ENCODE measurements at places on chromosomes 7 and 10.
A peak's percentile ranks its signal among the peaks of the same experiment; 100 is the strongest.

- peak; percentile 64 for DNase-seq
These were observed 518 bp upstream of the KMT2C start for GRCh38 chr7:152436111-152436930.

GRCh38 chr10:102090772-102091171 lies 25.6 kb downstream of the HPS6 start:
- DNase-seq: no peak

- DNase-seq: no peak
These were observed 1461.4 kb downstream of the GATA3 start for GRCh38 chr10:9515922-9516321.

DNA sequence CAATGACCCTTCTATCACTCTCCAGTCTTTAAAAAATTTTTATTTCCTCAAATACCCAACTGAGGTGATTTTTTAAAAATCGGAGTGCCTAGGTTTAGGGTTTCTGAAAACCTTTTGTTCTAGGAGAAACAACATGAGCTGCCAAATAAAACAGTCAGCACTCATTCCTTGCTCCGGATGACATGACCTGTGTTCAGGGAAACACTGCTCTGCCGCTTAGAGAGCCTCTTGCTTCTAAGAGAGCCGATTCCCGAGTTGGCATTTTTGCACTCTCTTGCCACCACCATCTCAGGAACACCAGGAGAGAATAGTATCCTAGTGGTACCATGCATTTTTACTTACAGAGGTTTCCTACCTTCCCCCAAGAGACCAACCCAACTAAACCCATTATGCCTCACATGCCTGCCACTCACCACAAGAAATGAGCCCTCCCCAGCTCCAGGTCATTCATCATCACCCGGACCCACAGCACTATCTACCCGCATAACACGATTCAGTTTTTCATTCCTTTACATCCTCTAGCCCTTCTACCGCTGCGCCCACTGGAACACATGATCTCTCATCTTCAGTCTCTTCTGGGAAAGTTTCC lies 365.4 kb downstream of the THSD7A start:
- no peak for DNase-seq

GRCh38 chr7:23357190-23358093 lies 58.3 kb downstream of the MALSU1 start:
- no peak for DNase-seq

GRCh38 chr7:98745722-98746318 lies 124.0 kb downstream of the TMEM130 start:
- DNase-seq: no peak

DNA sequence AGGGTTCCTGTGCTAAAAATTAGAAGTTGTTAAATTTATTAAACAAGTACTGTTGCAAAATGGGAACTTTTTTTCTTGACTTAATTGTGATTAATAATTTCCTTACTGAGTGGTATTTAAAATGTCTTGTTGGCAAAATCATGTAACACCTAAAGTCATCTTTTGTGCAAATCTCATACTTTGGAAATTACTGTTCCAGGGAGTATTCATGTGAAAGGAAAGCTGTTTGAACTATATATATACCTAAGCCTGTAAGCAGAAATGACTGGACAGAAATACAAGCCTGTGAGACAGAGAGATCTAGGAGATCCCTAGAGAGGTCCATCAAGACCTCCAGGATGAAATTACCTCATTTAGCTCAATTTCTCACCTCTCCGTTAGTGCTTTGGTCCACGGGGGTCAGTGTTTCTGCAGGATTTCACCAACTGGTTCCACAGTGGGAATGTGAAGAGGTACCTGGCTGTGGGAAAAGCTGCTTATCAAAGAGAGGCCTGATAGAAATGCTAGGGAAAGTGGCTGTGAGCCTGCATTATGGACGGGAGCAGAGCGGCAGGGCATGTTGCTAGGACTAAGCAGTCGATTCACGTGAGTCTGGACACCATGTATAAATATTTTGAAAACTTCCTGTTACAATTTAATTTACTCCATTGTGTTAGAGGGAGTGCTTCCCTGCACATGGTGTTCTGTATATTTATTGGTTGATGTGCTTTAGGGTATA lies 7.9 kb downstream of the LUC7L2 start:
- DNase-seq: no peak

GRCh38 chr7:30562909-30563308 lies 31.8 kb upstream of the GARS1 start:
- no peak for DNase-seq

DNA sequence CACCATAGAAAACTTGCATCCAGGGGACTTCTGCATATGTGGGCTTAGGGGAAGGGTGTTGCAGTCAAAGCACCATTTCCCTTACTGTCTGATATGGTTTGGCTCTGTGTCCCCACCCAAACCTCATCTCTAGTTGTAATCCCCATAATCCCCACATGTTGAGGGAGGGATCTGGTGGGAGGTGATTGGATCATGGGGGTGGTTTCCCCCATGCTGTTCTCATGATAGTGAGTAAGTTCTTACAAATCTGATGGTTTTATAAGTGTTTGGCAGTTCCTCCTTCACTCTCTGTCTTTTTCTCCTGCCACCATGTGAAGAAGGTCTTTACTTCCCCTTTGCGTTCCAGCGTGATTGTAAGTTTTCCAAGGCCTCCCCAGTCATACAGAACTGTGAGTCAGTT lies 177.4 kb downstream of the ADK start:
- DNase-seq: no peak

DNA sequence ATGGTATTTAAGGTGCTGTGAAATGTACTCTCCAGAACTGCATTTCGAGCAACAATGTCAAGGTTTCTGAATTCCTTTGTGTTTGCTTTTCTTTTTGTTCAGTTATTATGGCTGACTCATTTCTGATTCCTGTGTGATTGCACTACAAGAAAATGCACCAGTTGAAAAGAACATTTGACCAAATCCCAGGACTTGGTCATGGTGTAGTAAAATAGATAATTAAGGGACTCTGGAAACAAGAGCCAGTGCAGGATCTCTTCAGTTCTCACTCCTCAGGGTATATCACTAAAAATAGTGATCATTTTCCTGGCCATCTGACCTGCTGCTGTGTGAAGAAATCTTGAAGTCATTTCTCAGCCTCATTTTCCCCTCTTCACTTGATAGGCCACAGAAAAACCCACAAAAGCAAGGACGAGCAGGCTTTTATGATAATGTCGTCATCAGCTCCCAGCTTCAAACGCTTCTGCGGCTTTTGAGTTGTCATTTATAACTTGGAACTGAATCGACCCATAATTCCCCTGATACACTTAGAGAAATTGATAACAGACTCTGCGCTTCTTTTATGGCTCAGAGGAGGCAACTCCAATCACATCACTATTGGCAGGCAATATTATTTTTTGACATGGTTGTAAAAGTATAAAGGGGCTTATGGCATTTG lies 274.7 kb downstream of the HDAC9 start:
- DNase-seq: no peak

GRCh38 chr7:45582868-45583277 lies 8.7 kb downstream of the ADCY1 start:
- DNase-seq: no peak

DNA sequence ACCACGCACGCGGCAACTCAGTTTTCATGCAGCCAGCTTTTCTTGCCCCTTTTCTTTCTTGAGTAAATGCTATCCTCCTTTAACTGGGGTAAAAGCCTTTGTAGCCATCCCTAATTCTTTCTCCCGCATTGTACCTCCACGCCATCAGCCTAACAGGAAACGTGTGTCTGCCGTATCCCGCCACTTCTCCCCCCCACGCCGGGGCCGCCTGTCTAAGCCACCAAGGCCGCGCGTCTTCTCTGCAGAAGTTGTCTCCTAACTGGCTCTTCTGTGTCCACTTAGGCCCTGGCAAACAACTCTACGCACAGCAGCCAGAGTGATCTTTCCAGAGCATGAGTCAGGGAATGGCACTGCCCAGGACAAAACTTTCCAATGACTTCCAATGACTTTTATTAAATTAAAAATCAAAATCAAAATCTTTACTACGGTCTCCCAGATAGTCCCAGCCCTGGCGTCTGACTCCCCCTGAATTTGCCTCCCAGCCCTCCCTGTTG lies 74.6 kb downstream of the XRCC2 start:
- no peak for DNase-seq

DNA sequence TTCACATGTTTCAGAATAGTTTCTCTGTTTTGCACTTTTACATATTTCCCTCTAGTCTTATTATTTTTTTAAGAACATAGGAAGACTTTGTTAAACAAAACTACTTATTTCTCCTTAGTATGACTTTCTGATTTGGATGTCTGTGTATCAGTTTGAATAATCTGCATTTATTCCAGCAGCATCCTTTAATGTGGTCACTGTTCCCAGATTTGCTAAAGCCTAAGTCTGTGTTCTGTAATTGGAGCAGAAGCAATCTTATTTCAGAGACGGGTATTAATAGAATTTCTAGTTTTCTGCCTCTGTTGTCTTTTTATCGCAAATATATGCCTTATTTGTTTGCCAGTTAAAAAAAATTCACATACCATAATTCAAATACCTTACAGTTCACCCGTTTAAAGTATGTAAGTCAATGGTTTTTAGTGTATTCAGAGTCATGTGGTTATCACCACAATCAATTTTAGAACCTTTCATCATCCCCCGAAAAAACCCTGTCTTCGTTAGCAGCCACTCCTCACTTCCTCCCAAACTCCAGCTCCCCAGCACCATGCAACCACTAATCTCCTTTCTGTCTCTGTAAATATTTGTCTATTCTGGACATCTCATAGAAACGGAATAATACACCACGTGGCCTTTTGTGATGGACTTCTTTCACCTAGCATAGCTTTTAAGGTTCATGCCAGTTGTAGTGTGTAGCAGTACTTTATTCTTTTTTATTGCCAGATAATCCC lies 58.7 kb downstream of the INPP5F start:
- DNase-seq: no peak

GRCh38 chr7:7569081-7569527 lies 2.4 kb downstream of the MIOS start:
- DNase-seq: no peak

DNA sequence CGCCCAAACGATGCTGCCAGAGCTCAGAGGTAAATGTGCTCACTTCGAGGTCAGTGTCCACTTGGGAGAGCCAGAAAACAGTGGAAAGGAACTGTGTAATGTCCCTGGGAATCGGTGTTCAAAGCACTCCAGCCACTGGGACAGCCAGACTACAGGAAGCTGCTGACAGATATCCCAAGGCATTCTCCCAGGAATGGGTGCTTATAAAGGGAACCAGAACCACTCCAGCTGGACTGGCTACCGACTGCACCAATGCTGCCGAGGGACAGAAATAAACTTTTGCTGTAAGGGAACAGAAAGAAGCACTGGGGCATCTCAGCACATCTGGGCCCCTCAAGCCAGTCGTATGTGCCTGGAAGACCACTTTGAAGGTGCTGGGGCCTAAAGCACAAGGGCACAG lies 76.7 kb downstream of the ATXN7L1 start:
- no peak for DNase-seq

GRCh38 chr7:131657881-131658280 lies 101.5 kb upstream of the PODXL start:
- DNase-seq: no peak

DNA sequence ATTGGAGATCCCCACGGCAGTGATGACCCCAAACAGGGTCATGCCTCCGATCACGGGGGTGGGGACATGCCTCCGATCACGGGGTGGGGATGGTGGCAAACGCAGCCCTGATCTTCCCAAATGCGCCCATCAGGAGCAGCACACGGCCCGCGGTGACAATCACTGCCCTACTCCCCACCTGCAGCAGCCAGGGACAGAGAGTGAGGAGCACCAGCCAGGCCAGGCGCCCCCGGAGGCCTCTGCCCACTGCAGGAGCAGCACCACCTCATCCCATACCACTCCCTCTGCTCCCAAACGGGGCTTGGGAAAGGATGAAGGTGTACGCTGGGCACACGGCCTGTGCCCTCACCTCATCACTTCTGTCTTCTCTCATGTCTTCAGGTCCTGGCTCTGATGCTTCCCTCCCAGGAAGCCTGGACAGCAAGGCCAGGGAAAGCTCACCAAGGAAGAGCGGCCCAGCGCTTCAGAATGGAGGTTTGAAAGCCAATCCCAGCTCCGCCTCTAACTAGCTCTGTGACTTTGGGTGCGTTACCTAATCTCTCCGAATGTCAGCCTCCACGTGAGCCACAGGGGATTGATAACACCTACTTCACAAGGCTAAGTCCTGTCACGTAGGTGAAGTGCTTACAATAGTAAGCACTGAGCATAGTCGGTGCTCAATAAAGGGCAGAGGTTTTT lies 37.1 kb downstream of the STRA8 start:
- no peak for DNase-seq

GRCh38 chr10:60281331-60281730 lies 108.3 kb downstream of the ANK3 start:
- no peak for DNase-seq

DNA sequence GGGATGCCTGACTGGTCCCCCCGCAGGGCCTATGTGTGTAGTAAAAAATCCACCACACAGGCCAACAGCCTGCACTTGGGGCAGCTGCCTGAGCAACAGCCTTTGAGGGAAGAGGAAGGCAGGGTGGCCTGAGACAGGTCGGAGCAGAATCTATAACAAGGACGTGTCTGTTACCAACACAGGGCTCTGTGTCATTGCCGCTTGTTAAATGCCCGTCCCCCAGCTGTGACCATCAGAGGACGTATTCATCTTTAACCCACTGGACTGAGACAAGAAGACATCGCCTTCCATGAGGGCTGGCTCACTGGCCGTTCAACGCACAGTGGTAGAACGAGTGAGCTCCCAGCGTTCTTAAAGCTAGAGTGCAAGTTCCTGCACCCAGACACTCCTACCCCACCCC lies 7.8 kb downstream of the PDIA4 start:
- DNase-seq: no peak

DNA sequence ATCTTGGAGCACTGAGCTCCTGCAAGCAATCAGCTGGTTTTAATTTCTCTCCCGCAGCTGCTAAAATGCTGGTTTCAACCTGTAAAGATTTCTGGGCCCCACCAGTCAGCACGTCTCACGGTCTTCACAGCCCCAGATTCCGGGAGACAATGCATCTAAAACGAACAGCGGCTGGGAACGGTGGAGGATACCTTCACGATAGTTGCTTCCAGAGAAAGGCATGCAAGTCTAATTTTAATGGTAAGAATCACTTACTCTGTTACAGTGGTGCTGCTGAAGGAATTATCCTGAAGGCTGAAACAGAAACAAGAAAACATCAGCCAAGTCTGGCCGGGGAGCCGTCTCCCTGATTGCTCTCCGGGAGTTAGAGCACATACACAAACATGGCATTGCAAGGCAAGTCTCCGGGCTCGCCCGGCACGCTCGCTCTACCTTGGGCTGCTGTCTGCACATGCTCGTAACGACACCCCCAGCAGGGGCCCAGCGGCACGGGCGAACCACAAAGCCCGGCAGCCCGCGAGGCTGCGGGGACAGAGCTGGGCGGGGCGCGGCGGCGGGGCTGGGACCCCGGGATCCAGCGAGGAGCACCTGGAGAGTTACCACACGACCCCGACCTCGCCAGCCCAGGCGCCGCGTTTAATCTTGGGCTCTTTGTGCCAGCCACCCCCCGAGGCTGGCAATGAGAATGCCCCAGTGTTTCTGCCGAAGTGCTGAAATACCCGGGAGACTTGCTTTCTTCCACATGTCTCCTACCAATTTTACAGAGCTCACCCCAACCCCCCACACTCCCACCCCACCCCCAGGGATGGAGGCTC lies at the start of gene FAM13C:
FAM13C (minus strand) TSS at position 406 of the 815 bp plus-strand sequence; CDS start at position 317, 89 bp downstream.
- peak; percentile 50 for DNase-seq

DNA sequence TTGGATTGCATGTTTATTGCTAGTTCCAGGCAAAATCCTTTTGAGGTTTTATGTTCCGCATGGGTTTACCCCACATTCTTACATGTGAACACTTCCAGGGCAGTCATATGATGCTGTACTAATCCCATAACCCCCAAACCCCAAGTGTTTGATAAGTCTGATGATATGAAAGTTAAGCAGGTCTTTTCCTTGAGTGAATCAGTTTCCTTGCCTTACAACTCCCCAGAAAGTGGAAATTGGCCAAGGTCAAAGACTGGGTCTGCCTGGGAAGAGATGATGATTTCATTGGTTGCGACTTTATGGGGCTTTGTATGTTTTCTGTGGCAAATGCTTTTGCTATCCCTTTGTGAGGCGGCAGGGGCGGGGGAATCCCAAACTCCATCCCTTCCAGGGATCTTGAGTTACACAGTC lies 24.7 kb downstream of the AFAP1L2 start:
- no peak for DNase-seq

Data from iPS DF 6.9 (cell line).